ENCODE measurements at places on chromosomes 4 and X. TPM values are rescaled to one million over a fixed set of nuclear protein-coding genes. Genes with fewer than 3 reads are reported as not detected.

The CD38 gene
- total RNA-seq: 0.07 TPM

The RAP1GDS1 gene
- total RNA-seq: 25.1 TPM

The TLR1 gene
- total RNA-seq: not detected

The PAGE5 gene
- total RNA-seq: not detected

The SASH3 gene
- total RNA-seq: not detected

The STAG2 gene
- total RNA-seq: 80.0 TPM

The GLUD2 gene
- total RNA-seq: 0.99 TPM

The DMP1 gene
- not detected for total RNA-seq

The HAUS7 gene
- total RNA-seq: 43.1 TPM

The ZNF157 gene
- 0.81 TPM for total RNA-seq

The IL2 gene
- not detected for total RNA-seq

DNA sequence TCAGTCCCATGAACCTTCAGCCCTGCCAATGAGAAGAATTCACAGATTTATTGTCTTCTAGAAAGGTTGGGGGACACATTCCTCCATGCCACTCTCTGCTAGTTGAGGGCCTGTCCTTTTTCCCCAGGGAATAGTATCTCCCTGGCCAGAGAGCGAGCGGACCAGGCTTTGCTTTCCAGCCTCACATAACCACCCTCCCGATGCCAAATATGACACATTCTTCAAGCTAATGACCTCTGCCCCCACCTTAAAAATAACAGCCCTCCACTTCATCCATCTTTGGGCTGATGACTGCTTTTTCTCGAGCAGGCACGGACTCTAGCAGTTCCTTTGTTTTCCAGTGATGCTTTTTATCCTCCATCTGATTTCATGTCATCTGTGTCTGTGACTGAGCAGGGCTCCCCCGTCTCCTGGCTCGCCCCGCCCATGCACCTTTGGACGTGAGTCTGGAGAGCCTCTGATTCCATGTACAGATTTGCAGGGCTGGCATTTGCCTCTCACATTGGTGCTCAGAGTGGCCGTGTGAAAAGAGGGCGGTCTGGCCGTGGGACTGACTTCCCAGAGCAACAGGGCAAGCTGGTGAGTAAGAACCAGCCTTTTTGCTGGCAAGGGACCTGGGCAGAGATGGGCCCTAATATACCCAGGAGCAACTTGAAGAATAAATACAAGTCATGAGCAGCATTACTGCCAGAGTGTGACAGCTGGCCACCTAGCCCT is 279.8 kb downstream of the BCOR start:
- H3K4me3 ChIP-seq: peak overlapping the region; percentile 56
- no peak for DNase-seq
- no peaks in the 10 kb centered on the region for H3K27me3 ChIP-seq
- peaks cover 3% of the 10 kb centered on the region for H3K36me3 ChIP-seq
- H3K4me1 ChIP-seq: peaks cover 34% of the 10 kb centered on the region

GRCh38 chr4:40514497-40514951 is 115.1 kb downstream of the RBM47 start:
- peaks cover 3% of the 10 kb centered on the region for H3K36me3 ChIP-seq
- H3K4me3 ChIP-seq: no peak overlapping the region
- H3K27me3 ChIP-seq: no peaks in the 10 kb centered on the region
- no peak for DNase-seq

- H3K27me3 ChIP-seq: peaks cover 18% of the 10 kb centered on the region
- no peak overlapping the region for H3K4me3 ChIP-seq
- DNase-seq: no peak
- H3K4me1 ChIP-seq: no peaks in the 10 kb centered on the region
These were observed 3.8 kb downstream of the CD99 start for GRCh38 chrX:2694914-2695267.

- DNase-seq: no peak
- H3K27ac ChIP-seq: no peak overlapping the region
- H3K36me3 ChIP-seq: peaks cover 7% of the 10 kb centered on the region
- no peaks in the 10 kb centered on the region for H3K27me3 ChIP-seq
- peaks cover 9% of the 10 kb centered on the region for H3K4me1 ChIP-seq
- no peak overlapping the region for H3K4me3 ChIP-seq
These were observed 676.7 kb upstream of the LCORL start for GRCh38 chr4:18698119-18698883.

DNA sequence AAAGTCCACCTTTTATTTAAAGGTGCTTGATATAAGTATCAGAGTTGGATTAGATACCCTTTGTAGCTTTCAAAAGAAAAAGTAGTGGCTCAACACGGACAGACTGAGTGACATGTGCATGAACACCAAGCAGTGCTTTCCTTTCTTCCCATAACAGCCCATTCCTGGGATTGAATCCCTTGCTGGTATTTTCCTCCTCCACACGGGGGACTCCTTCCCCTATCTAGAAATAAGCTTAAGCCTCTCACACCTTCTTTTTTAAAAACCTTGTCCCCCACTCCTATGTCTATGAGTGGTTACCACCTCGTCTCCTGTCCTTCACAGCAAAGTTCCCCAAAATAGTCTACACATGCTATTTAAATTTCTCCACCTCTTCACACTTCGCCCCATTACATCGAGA is 5.1 kb downstream of the AP1S2 start:
- no peak overlapping the region for H3K27ac ChIP-seq
- no peaks in the 10 kb centered on the region for H3K4me1 ChIP-seq
- peak overlapping the region; percentile 31 for H3K4me3 ChIP-seq
- H3K36me3 ChIP-seq: peaks cover 72% of the 10 kb centered on the region

- no peaks in the 10 kb centered on the region for H3K27me3 ChIP-seq
- H3K27ac ChIP-seq: no peak overlapping the region
- H3K4me3 ChIP-seq: no peak overlapping the region
- DNase-seq: no peak
- peaks cover 19% of the 10 kb centered on the region for H3K36me3 ChIP-seq
These were observed 22.3 kb upstream of the TAPT1 start for GRCh38 chr4:16248605-16249004.

DNA sequence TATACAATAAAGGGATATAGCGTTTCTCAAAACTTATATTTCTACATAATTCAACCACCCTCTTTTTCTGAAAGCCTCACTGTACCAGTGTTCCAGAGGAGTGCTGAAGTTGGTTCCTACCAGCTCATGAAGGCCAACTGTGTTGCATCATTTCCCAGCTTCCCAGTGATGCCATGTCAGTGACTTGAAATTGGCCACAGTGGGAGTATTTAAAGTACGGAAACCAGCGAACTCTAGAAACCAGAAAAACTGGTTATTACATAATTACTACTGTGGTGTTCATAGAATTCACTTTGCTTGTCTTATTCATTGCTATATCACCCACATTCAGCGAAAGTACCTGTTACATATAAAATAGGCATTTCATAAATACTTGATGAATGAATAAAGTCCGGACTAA is 135.4 kb downstream of the GC start:
- no peak overlapping the region for H3K4me3 ChIP-seq
- no peak for DNase-seq
- no peaks in the 10 kb centered on the region for H3K27me3 ChIP-seq
- no peak overlapping the region for H3K27ac ChIP-seq
- no peaks in the 10 kb centered on the region for H3K36me3 ChIP-seq

DNA sequence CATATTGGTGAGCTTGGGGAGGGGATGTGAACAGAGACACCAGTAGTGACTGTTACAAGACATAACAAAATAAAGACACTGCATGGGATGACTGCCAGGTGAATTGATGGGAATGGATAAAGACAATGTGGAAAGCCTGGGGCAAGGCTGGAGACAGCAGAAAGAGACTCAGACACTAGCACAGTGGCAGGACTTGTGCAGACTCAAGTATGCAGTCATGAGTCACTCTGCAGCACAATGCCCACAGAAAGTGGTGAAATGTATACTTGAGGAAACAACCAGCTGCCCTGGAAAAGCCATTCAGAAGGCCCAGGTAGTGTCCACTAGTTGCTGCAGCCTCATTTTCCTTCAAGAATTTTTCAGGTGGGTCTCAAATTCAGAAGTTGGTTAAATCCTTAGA is 452.3 kb downstream of the MID1IP1 start:
- H3K36me3 ChIP-seq: peaks cover 8% of the 10 kb centered on the region
- no peak for DNase-seq
- peaks cover 3% of the 10 kb centered on the region for H3K27me3 ChIP-seq

DNA sequence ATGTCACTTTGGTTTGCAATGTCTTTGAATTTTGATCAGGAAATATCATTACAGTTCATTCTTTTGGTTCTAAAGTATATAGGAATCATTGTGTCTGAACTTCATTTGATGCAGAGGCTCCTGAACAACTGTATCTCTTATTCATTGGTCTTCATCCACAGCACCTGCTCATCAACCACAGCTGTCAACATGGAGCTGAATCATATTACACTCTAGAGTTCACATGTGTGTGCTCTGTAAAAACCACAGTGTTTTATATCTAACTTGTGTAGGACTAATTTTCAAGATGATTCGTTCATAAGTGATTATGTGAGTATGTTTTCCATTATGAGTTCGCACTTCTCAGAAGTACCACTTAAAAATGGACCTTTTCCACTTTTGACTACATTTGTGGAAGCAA is 643.3 kb upstream of the FAM241A start:
- H3K27me3 ChIP-seq: no peaks in the 10 kb centered on the region
- H3K4me1 ChIP-seq: no peaks in the 10 kb centered on the region
- no peaks in the 10 kb centered on the region for H3K36me3 ChIP-seq
- H3K27ac ChIP-seq: no peak overlapping the region

DNA sequence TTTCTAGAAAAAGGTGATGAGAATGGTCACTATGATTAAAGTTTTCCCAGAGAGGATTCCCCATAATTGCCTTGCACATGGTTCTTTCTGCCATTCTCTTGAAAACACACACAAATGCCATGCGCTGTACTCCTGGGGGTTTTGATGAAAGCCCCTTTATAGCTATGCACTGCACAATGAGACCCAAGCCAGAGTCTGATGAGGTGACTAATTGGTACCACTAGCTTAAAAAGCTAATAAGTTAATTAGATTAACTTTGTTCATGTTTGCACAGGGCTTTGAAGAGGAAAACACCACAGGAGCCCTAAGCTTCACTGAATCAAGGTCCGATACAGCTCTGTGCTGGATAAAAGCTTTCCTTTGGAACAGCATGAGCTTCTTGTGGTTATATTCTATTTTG is 132.2 kb downstream of the NKX6-1 start:
- H3K36me3 ChIP-seq: no peaks in the 10 kb centered on the region
- no peaks in the 10 kb centered on the region for H3K27me3 ChIP-seq

- no peak overlapping the region for H3K27ac ChIP-seq
- H3K4me1 ChIP-seq: no peaks in the 10 kb centered on the region
- H3K4me3 ChIP-seq: no peak overlapping the region
- H3K27me3 ChIP-seq: no peaks in the 10 kb centered on the region
- H3K36me3 ChIP-seq: no peaks in the 10 kb centered on the region
These were observed 11.3 kb upstream of the DRP2 start for GRCh38 chrX:101208152-101208905.

DNA sequence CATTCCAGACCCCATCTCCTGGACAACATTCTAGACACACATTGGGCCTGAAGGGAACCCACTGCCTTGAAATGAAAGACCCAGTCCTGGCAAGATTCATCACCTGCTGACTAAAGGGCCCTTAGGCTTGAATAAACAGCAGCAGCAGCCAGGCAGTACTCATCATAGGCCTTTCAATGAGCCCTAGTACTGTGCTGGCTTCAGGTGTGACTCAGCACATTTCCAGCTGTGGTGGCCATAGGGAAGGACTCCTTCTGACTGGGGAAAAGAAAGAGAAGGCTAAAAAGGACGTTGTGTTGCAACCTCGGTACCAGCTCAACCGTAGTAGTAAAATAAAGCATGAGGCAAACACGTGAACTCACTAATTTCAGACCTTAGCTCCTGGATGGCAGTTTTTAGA is 344.0 kb downstream of the ACTRT1 start:
- H3K4me3 ChIP-seq: no peak overlapping the region
- H3K27ac ChIP-seq: no peak overlapping the region
- peak; percentile 25 for DNase-seq

- H3K4me1 ChIP-seq: no peaks in the 10 kb centered on the region
- no peak overlapping the region for H3K4me3 ChIP-seq
- no peak overlapping the region for H3K27ac ChIP-seq
- H3K27me3 ChIP-seq: no peaks in the 10 kb centered on the region
- H3K36me3 ChIP-seq: peaks cover 3% of the 10 kb centered on the region
These were observed 49.6 kb upstream of the MAMLD1 start for GRCh38 chrX:150313514-150313913.

DNA sequence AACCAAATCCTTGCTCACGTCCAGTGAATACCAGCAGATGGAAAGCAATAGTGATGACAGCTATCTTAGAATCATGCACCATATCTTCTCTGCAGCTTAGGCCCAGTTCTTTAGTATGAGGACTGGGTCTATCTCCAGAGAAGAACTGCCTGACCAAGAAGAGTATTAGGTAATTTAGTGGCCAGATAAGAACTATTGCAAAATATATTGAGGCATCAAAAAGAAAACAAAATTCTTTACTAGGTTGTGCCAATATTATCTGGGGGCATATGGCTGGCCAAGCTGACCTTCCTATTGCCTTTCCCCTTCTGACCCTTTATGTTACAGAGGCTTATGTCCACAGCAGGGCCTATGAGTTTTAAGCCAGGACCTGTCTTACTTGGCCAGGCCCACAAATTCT is 91.2 kb downstream of the RLIM start:
- H3K4me1 ChIP-seq: peaks cover 4% of the 10 kb centered on the region
- H3K27me3 ChIP-seq: no peaks in the 10 kb centered on the region

- H3K4me1 ChIP-seq: 0 out of 2 replicates have a peak, but pooled peaks cover 4% of the 10 kb centered on the region
- no peaks in the 10 kb centered on the region for H3K27me3 ChIP-seq
- H3K36me3 ChIP-seq: no peaks in the 10 kb centered on the region
- DNase-seq: no peak
- H3K27ac ChIP-seq: no peak overlapping the region
These were observed 717.6 kb upstream of the TENM3 start for GRCh38 chr4:181525634-181526033.

DNA sequence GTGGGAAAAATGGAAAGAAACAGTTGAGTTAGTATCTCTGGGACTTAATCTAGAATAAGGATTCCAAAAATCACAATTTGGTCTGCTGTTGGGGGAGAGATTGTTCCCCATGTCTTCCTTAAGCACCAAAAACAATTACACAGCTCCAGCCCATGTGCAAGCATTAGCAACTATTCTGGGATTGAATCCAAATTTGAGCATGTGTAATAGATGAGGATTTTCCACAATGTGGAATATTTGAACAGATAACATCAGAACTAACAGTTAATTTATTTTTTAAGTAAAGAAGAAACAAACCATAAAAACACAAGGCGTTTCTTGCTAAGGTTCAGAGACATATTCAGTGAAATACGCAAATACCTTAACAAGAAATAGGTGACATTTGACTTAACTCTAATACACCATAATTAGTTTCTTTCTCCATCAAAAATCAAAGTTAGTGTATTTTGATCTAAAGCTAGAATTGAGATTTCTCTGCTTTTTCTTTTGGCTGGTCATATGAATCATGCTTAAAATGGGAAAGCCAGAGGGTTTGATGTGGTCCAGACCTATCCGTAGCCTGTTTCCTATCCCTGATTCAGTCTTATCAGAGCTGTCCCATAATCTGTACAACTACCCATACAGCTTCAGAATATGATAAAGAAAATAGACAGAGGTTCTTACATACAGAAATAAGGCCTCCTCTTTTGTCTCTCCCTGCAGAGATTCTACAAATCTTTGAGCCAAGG is 413.4 kb downstream of the PACRGL start:
- H3K27me3 ChIP-seq: no peaks in the 10 kb centered on the region
- H3K4me1 ChIP-seq: peaks cover 4% of the 10 kb centered on the region
- H3K4me3 ChIP-seq: no peak overlapping the region
- peaks cover 14% of the 10 kb centered on the region for H3K36me3 ChIP-seq

GRCh38 chr4:39631700-39632079 is 7.0 kb downstream of the SMIM14 start:
- peaks cover 5% of the 10 kb centered on the region for H3K4me1 ChIP-seq
- H3K27me3 ChIP-seq: no peaks in the 10 kb centered on the region
- no peak overlapping the region for H3K4me3 ChIP-seq
- no peak overlapping the region for H3K27ac ChIP-seq
- no peak for DNase-seq
- H3K36me3 ChIP-seq: peaks cover 5% of the 10 kb centered on the region
